ENCODE measurements at places on chromosomes 6 and 20.

GRCh38 chr6:85460921-85461797 lies 11.3 kb downstream of the NT5E start:
- peak; percentile 72 for DNase-seq

- DNase-seq, result no peak
Observed at GRCh38 chr6:42520786-42521607, 42.8 kb upstream of the UBR2 start.

GRCh38 chr6:100101644-100102043 lies 107.6 kb upstream of the MCHR2 start:
- DNase-seq, result no peak

- no peak for DNase-seq
Observed at GRCh38 chr6:108163267-108163643, 2.6 kb upstream of the NR2E1 start.

- no peak for DNase-seq
Observed at GRCh38 chr20:18005170-18005989, 36.6 kb downstream of the MGME1 start.

- DNase-seq, result no peak
Observed at GRCh38 chr20:62539198-62540045, 63.6 kb upstream of the GATA5 start.

Data from GDM1 (cell line).